Kidney epithelial cell (primary cell): ENCODE measurements at places on chromosomes 3 and 15.

DNA sequence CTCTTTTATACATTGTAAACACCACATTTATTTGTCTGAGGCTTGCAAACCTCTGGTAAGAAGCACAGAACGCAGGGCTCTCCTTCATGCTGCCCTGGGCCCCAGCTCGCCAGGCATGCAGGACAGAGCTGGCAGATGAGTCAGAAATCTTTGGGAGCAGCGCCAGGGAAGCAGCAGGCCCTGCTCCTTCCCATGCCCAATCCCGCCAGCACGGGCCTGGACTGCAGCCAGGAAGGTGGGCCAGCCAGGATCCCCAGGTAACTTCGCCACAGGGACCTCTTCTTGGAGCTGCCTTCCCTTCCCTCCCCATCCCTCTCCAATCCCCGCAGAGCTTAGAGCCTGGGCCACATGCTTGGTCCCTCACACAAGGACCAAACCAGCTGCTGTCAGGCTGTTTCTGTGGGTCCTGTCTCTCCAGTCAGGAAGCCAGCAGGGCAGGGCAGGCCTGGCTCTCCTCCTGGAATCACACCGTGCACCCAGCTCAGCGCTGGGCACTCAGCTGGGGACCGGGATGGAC, 8.8 kb downstream of the STOML1 start:
- no peak for DNase-seq

GRCh38 chr3:55906896-55907295, 419.8 kb upstream of the WNT5A start:
- no peak for DNase-seq

- DNase-seq, result no peak
Measured at GRCh38 chr3:46642971-46643370, 30.6 kb downstream of the FAM240A start.

- no peak for DNase-seq
Measured at GRCh38 chr3:157119369-157119951, 40.5 kb downstream of the CCNL1 start.

- DNase-seq, result no peak
Measured at GRCh38 chr3:112806903-112807302, 39.8 kb downstream of the CD200R1L start.

DNA sequence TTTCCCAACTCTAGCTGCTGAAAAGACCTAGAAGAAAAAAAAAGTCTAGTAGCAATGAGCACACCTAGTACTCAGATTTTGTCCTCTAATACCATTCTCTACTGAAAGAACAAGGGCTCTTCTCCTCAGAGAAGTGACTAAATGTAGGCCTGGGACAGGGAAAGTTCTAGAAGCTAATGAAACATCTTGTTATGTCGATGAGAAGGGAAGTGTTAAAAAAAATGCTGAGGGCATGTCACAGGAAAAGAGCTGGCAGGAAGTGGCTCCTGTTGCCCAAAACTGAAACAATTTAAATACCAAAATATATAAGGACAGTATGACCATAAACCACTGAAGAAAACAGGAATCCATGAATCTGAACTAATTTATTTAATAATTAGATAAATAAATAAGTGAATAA, 581.4 kb upstream of the TBL1XR1 start:
- no peak for DNase-seq

DNA sequence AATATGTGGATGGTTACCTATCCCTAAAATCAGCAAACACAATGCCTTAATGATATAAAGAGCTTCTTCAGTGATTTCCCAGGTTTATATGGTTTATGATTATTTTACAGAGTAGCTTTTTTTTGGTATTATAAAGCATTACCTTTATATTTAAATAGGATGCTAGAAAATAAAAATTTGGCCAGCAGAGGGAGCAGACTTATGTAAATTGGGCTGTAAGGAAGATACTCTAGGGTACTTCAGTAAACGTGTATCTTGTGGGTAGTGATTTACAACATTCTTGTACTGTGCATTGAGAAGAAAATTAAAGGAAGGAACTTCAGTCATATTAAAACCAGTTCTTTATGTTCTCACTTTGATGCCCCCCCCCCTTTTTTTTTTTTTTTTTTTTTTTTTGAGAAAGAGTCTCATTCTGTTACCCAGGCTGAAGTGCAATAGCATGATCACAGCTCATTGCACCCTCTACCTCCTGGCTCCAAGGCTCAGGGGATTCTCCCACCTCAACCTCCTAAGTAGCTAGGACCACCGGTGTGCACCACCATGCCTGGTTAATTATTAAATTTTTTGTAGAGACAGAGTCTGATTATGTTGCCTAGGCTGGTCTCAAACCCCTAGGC, 167.9 kb downstream of the BBX start:
- no peak for DNase-seq

GRCh38 chr3:72319194-72320094, 528.8 kb downstream of the SHQ1 start:
- DNase-seq, result no peak

DNA sequence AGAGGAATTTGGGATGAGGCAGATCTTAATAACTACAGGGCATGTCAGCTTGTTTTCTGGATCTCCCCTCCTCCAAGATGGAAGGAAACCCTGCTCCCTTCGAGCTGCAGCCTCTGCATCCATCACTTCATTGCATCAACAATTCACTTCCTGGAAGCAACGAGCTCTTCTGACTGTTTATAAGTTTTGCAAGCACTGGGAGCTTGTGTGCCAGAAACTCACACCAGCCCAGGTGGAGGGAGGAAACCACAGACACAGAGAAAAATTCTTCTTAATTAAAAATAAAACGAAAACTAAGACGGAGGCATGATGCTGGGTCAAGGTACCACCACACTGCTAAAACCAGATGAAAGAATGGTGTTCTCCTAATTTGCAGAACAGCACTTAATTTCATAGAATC, 10.6 kb downstream of the LRIG1 start:
- DNase-seq, result no peak

- no peak for DNase-seq
Measured at GRCh38 chr3:175476489-175476888, 617.4 kb downstream of the NAALADL2 start.

GRCh38 chr3:73739791-73740453, 115.2 kb upstream of the PDZRN3 start:
- no peak for DNase-seq

- no peak for DNase-seq
Measured at GRCh38 chr3:4885316-4885715, 93.9 kb upstream of the BHLHE40 start.

- DNase-seq, result peak; percentile 16
Measured at GRCh38 chr15:58019503-58020376, 45.8 kb downstream of the ALDH1A2 start.
